AG08396 (cell line): ENCODE measurements at places on chromosomes 11 and 22.
A peak's percentile ranks its signal among the peaks of the same experiment; 100 is the strongest.

DNA sequence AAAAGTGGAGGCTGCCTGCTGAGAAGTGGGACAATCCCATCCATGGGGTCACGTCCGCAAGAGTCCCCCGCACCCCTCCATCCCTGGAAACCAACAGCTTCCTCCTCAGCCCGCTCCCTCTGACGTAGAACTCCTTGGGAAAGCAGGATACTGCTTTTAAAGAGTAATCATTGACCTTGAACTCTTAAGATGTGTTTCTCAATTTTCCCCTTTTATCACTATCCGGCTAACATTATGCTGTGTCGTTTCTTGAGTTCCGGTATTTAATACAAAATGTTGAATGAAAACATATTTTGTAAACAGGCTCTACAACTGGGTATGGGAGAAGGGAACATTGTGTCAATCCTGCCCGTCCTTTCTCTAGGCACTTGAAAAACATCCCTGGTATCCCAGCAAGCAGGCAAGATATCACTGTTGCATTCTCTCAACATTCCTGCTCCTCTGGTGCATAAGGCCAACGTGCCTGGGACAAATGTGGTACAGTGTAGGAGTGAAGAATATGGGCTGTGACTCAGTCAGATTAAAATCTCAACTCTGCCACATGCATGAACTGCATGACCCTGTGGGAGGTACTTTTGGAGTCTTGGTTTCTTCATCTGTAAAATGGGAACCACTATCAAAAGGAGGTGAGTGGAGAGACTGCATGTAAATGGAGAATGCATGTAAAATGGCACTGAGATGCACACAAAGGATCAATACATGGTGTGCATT lies 52.8 kb downstream of the WT1 start:
- no peak for DNase-seq

GRCh38 chr11:82980292-82980691 lies 78.8 kb downstream of the DDIAS start:
- DNase-seq: peak; percentile 63

DNA sequence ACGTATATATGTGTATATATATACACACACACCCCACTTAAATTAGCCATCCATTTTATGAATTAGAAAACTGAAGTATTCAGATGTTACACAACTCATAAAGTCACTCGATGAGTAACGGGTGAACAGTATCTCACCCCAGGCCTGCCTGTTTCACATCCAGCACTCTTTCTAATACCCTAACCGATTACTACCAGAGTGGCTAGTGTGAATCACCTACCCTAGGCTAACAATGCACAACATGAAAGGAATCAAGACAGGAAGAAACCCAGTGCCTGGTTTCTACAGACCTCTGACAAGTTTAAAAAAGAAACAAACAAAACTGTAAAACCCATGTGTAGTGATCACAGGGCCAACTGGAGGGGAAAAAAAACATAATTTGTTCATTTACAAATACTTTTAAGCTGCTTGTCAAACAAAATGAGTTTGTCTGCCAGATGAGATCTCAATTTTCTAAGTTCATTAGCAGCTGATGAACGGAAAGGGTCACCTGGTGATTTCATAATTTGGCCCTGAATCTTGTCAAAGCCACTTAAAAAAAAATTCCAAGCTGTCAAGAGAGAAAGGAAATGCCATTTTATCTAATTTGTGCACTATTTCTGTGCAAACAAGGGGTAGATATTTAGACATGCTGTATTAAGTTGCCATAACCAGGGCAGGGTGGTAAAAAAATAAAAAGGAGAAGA lies 134.8 kb downstream of the LARGE1 start:
- DNase-seq: peak; percentile 58

DNA sequence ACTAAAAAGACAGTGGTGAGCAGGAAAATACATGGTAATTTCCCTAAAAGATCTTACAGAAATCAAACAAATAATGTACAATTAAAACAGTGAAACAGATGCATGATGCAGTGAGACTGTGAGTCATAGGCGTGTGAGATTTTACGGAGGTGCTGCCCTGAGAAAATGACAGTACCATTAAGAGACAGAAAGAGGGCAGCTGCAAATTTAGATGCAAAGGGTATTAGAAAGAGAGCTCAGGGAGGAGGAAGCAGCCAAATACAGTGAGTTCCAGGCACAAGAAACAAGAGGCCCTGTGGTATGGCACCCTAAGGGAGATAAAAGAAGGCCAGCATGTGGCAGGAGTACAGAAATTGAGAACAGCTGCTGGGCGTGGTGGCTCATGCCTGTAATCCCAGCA lies 88.5 kb upstream of the FIBIN start:
- peak; percentile 3 for DNase-seq

DNA sequence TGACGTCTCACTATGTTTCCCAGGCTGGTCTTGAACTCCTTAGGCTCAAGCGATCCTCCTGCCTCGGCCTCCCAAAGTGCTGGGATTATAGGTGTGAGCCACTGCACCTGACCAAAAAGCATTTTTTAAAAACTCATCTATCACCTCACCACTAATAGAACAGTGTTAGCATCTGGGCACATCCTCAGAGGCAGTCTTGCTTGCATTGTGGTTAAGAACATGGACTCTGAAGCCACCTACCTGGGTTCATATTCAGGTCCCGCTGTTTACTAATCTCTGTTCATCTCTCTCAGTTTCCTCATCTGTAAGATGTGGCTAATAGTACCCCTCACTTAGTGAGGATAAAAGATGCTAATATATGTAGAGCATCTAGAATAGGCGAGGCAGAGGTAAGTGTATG lies 90.6 kb downstream of the PACS1 start:
- no peak for DNase-seq

DNA sequence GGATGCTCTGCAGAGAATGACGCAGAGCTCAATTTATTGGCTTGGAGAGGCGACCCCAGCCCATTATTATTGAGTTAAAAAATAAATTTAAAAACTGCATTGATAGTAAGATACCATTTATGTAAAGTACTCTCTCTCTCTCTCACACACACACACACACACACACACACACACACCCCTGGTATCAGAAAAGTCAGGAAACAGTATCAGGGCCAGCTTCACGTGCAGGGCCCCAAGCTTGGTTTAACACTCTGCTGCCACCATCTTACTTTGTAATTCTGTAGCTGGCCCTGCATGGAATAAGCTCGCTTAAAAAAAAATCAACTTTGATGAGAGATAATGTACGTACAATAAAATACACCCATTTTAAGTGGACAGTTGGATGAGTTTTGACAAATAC lies 59.8 kb upstream of the CD5 start:
- no peak for DNase-seq

GRCh38 chr11:122270535-122270934 lies 154.5 kb upstream of the BLID start:
- DNase-seq: no peak

- no peak for DNase-seq
Measured at GRCh38 chr11:35031867-35032266, 107.1 kb upstream of the CD44 start.

DNA sequence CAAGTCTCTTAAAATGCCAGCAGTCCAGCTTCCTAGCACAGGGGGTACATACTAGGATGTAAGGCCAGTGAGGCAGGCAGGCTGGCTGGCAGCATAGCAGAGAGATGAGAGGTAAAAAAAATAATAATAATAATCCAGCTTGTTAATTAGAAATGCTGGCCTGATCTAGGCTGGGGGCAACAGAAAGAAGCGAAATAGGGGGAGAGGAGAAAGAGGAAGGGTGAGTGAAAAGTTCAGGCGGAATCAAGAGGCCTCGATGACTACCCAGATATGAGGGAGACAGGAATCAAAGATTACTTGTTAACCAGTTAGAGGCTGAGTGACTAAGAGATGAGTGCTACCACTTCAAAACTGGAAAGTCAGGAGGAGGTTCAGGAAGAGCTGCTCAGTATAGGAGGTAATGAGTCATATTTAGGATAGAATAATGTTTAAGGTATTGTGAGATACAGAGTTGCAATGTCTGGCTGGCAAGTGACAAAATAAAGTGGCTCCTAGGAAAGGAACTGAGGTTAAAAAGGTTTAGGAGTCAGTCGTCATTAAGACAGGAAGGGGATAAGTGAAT lies 2.8 kb downstream of the ALKBH8 start:
- peak; percentile 22 for DNase-seq
